ENCODE measurements at places on chromosomes 3 and 15.

- peak; percentile 65 for DNase-seq
Observed at GRCh38 chr15:66619152-66619903, 53.5 kb upstream of the LCTL start.

GRCh38 chr3:153970047-153970446 lies 151.1 kb upstream of the ARHGEF26 start:
- DNase-seq: no peak

DNA sequence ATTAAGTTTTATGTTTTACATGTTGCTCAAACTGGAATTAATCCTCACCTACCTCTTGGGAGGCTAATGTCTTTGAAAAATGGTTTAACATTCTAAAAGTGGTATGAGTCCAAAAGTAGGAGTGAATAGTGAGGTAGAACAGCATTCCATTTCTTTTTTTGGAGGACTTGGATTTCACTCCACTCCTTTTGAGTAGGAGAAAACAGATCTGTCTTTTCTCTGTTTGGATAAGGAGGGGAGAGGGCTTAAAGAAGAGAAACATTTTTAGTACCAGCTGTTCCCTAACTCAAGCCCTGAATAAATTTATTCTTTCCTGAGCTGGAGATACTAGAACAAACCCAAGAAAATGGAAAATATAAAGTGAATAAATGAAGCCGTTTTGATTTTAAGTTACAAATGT lies 687.9 kb downstream of the MECOM start:
- no peak for DNase-seq

- DNase-seq: no peak
Observed at GRCh38 chr3:196997311-196997710, 28.7 kb upstream of the PIGZ start.

All from left lung (tissue), 14 donors.